ENCODE measurements at places on chromosomes 11 and 22. TPM values are rescaled to one million over a fixed set of nuclear protein-coding genes. Genes with fewer than 3 reads are reported as not detected.

DNA sequence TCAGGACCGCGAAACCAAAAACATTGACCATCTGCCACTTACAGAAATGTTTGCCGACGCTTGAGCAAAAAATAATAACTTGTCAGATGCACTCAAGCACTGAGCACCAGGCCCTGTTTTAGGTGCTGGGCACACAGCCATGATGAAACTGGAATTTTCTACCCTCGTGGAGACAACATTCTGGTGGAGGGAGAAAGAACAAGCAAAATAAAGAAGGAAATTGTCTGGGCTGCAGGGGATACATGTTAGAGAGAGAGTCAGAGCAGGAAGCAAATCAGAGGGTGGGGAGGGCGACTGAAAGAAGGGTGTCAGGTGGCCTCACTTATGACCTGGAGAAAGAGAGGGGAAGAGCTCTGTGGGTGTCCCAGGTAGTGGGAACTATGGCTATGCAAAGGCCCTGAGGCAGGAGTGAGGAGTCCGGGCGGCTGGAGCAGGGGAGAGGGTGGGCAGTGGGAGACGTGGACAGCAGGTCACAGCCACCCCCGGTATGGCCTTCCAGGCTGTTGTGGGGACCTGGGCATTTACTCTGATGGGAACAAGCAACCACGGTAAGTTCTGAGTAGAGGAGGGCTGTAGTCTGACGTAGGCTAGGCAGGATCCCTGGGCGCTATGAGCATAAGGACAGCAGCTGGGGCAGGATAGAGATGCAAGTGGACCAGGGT, 78.8 kb downstream of the MYEOV start:
- DNase-seq = peak; percentile 60

- DNase-seq = no peak
Observed at GRCh38 chr11:121773076-121773475, 320.3 kb upstream of the SORL1-AS1 start.

GRCh38 chr22:37427135-37427710, at the start of gene ELFN2:
TSS of gene ELFN2 (minus strand) at chr22:37427479. CDS start at chr22:37375534, 51,945 bp downstream.
- DNase-seq = no peak

- DNase-seq = no peak
Observed at GRCh38 chr11:92125321-92125720, 99.3 kb upstream of the FAT3 start.

DNA sequence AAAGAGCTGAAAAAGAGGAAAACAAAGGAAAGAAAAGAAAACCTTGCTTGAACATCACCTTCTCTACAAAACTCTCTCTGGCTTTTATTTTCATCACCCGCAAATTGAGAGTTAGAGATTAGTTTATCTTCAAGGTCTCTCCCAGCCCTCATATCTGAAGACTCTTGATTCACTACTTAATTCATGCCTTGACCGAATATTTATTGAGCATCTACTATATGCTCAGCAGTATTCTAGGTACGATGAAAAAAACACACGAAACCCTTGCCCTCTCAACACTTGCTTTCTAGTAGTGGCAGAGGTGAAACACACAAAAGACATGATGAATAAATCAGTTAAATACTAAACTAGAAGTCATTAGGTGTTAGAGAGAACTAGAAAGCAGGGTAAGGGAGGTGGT, 150.6 kb upstream of the CADM1 start:
- DNase-seq = no peak

DNA sequence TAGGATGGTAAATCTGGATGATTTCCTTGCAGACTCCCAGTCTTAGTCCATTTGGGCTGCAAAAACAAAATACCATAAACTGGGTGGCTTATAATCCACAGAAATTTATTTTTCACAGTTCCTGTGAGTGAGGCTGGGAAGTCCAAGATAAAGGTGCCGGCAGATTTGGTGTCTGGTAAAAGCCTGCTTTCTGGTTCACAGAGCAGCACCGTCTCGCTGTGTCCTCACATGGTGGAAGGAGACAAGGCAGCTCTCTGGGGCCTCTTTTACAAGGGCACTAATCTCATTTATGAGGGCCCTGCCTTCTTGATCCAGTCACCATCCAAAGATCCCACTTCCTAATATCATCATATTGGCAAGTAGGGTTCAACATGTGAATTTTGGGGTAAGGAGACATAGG, 8.9 kb downstream of the USP47 start:
- DNase-seq = no peak

DNA sequence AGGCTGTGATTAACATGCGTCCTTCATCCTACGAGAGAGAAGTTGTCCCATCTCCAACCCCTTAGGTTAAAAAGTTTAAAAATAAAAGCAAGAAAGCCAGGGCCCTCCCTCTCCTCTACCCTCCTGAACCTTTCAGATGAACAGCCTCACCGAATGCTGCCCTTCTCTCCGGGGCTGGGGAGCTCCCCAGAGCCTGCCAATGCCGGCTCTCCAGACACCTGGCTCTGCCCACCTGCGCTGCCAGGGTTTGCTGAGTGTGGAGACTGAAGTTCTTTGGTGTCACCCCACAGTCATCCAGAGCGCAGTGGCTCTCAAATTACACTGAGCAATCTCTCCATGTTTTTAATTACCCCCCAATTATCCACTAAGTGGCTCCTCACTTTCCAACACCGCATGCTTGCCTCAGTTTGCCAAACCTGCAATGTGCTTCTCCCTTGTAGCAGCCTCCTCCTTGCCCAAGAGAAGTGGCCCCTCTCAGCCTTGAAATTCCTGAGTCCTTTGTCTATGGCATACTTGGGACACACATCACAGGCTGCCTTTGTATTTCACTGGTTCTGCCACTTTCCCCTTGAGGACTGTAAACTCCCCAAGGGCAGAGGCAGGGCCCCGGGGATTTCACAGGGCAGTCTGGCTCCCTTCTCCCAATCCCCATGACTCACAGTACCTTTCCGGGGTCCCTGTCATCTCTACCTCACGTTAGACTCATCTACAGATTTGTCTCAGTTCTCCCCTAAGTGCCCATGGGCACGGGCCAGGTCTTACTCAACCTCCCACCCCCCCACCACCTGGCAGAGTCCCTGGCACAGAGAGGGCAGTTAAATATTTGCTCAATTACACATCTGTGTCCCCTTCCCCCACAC, 2.0 kb downstream of the MYH9 start:
- no peak for DNase-seq

Gene FADS3
- total RNA-seq = 387 TPM

Gene C2CD2L
- total RNA-seq = 11.0 TPM

Gene SEC14L2
- total RNA-seq = 3.4 TPM

Gene C1QTNF5
- 52.9 TPM for total RNA-seq

Measured in mesenteric fat pad (tissue), 1 donor.